ENCODE measurements at places on chromosomes 3 and 15.

DNA sequence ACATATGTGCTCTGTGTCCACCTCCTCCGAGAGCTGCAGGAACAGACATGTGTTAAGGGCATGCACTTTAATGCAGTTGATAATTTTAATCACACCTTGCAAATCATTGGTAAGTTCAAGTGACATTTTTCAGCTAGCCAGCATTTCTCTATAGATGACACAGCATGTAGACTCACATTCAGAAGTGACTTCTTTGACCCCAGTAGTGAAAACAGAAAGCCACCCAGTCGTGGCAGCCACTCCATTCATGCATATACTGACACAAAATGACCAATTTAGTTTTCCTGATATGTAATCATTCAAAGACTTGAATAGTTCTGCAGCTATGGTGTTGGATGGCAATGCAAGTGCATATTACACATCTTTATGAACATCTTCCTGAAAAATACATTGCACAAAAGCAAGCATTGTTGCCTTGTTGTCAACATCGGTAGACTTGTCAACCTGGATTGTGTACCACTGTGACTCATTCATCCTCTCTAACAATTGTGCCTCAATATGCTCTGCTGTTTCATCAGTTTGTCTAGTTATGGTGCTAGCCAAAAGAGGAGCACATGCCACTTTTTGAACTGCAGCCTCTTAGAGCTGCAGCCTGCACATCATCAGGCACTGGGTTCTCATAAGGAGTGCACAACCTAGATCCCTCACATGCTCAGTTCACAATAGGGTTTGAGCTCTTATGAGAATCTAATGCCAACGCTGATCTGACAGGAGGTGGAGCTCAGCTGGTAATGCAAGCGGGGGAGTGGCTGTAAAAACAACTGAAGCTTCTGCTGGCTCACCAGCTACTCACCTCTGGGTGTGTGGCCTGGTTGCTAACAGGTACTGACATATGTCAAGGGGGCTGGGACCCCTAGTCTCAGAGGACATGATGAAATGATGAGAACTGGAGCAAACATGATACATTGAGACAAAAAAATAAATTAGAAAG is 622.0 kb downstream of the PYDC2 start:
- no peak for DNase-seq

DNA sequence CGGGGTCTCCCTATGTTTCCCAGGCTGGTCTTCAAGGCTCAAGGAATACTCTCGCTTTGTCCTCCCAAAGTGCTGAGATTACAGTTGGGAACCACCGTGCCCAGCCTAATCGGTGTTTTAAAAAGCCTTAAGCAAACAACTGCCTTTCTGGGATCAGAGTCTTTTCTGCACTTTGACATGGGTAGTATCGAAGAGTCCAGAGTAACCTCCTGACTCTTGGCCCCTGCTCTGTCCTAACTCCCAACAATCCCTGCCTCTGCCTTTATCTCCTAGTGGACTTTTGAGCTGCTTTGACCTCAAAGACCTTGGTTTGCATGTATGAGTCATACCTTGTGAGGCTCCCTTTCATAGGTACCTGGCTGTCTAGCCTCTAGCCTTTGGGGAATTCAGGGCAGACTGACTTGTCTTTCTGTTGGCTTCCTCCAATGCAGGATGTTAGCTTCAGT is 21.0 kb upstream of the HACD2 start:
- no peak for DNase-seq

- no peak for DNase-seq
These were observed 13.0 kb upstream of the BFSP2 start for GRCh38 chr3:133386876-133387275.

DNA sequence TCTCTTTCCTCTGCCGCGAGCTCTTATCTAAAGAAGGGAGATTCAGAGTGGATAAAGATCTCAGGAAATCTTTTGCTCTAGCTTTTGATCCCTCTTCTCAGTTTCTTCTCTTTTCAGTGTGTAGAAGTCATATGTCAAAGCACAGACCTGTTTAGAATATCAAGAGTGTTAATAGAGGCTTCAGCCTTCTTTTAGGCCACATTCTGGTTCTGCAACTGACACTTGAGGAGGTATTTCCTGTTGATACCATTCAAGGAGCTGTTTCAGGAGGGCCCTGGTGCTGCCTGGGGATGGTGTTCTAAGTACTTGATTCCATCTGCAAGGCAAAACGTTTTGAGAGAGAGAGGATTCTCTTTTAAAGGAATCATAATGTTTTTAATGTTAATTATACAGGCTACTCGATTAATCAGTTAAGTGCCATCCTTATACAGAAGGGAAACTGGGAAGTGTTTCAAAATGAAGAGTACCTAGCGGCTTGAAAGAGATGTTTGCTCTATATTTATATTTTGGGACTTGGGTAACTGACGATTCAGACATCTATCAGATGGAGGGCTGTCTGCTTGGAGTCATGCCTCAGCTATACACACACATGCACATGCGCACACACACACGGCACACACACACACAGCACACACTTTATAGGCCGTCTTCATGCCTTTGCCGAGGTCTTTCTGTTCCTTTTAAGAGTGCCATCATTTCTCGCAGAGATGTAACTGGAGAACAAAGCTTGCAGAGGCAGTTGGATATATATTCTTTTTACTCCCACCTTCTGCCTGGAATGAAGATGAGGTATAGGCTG is 313.9 kb downstream of the PTPRG start:
- no peak for DNase-seq

GRCh38 chr15:29636140-29636539 is 186.1 kb downstream of the TJP1 start:
- DNase-seq = no peak

GRCh38 chr3:65856907-65857306 is 181.8 kb downstream of the MAGI1 start:
- no peak for DNase-seq

DNA sequence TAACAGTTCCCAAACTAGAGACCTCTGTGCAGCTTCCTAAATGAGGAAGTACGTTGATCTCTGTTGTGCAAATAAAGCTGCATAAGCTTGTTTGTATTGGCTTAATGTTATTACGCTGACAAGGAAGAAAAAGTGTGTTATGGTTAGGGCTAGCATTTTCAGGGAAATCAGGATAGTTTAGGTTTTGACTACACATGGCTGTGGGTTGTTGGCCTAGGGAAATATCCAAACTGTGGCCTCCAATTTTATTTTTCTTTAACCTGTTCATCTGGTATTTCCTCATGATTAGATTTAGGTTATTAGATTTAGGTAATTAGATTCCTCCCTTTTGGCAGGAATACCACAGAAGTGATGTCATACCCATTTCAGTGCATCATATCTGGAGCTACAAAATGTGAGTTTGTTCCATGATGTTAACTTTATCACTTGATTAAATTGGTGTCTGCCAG is 8.7 kb upstream of the MCCC1 start:
- DNase-seq = no peak

- no peak for DNase-seq
These were observed 135.1 kb downstream of the ATP10A start for GRCh38 chr15:25727867-25728600.

DNA sequence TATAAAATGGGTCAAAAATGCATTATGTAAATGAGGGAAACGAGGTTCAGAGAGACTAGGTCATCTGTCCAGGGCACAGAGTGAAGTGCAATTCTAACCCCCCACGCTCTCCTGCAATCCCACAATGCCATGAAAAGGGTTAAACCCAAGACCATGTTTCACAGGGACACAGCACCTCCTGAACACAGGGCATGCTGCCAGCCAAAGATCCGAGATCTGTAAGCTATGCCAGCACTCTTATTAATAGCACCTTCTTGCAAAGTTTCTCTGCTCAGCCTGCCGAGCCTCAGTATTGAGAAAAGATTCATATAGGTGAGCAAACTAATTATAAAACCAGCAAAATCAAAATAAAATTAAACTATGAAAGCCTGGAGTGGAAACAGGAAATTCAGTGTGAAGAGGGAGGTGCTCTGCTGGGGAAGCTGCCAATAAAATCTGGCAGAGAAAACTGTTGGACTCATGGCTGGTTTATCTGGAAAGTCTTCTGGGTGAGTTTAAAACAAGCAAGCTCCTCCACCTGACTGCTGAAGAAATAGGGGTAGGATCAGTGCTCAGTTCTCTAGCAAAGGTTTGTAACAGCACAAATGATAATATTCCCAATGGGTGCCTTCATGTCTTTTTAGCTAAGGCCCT is 50.3 kb downstream of the LRIG1 start:
- no peak for DNase-seq

GRCh38 chr3:56121716-56122115 is 346.6 kb downstream of the ERC2 start:
- no peak for DNase-seq

GRCh38 chr15:52397118-52397517 is 101.5 kb upstream of the MYO5C start:
- no peak for DNase-seq

- DNase-seq = no peak
These were observed 217.6 kb downstream of the TPRG1 start for GRCh38 chr3:189389346-189389745.

- no peak for DNase-seq
These were observed 1225.7 kb downstream of the OTOL1 start for GRCh38 chr3:162722337-162722736.

- no peak for DNase-seq
These were observed 970.6 kb downstream of the DIPK2A start for GRCh38 chr3:144942093-144942837.

DNA sequence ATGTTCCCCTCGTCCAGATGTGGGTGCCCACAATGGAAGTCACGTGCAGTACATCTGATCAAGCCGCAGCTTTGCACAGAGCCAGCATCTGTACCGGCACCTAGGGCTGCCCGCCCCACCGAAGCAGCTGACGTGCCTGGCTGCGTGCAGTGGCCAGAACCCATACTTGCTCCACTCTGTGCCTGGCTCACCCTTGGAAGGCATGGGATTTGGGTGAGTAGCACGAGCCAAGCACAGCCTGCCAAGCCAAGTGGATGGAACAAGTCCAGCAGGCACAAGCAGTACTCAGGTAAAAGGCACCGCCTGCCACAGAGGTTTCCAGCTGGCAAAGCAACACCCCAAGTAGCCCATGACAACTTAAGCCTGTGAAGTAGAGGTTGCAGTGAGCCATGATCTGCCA is 261.3 kb downstream of the TBC1D5 start:
- no peak for DNase-seq

DNA sequence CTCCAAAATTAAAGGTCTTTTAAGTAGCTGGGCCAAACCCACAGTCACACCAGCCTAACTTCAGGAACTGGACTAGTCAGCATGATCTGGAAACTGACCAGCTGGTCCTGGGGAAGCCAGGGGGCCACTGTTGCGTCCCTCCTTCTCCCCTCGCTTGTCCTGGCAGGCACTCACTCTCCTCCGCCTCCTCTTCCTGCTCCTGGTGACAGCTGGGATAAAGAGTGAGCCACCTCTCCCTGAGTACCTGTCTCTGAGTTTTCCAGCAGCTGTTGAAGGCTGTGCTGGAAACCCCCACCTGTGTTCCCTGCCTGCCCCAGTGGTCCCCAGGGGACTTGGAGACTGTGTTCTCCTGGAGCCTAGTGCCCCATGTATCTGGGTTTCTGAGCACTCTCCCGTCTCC is 56.0 kb downstream of the FGD5 start:
- DNase-seq = no peak

DNA sequence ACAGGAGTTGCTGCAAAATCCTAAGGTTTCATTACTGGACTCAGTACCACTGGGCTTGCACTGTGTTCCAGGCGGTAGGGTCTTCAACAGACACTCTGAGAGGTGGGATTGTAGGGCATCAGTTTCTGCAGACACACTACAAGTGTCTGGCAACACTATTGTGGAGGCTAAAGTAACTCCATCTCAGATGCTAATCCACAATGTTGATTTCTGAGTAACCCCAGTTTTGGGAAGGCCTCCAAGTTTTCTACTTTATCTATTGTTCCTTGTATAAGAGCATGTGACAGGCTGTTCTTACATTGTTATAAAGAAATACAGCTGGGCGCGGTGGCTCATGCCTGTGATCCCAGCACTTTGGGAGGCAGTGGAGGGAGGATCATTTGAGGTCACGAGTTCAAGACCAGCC is 2.5 kb upstream of the ABHD5 start:
- DNase-seq = no peak
